ENCODE measurements at places on chromosomes 12 and 14.

GRCh38 chr14:95458906-95459305 lies 57.5 kb downstream of the SYNE3 start:
- DNase-seq, result no peak

GRCh38 chr12:10618338-10618987 lies 5.1 kb upstream of the MAGOHB start:
- no peak for DNase-seq

- no peak for DNase-seq
Measured at GRCh38 chr14:60254176-60254575, 5.2 kb downstream of the PPM1A start.

GRCh38 chr14:34275078-34275477 lies 187.0 kb downstream of the SPTSSA start:
- DNase-seq, result no peak
